ENCODE measurements at places on chromosomes 16 and 17.

DNA sequence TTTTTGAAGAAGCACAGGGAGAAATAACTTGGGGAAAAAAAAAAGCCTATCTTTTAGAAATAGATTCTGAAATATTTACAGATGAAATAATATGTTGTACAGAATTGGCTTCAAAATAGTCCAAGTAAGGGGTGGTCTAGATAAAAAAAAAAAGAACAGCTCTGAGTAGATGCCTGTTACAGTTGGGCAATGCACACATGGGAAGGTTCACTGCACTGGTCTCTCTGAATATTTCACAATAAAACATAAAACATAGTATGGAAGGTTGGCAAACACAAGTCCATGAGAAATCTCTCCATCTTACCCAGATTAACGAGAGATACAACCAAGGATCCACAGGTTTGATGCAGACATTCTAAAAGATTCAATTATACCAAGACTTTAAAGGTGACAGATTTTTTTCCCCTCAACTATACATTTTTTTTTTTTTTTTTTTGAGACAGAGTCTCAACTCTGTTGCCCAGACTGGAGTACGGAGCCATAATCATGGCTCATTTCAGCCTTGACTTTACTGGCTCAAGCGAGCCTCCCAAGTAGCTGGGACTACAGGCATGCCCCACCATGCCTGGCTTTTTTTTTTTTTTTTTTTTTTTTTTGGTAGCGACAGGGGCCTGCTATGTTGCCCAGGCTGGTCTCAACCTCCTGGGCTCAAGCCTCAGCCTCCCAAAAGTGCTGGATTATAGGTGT is 58.0 kb downstream of the KANSL1 start:
- DNase-seq, result no peak

- DNase-seq, result no peak
Measured at GRCh38 chr16:24747441-24747840, 18.0 kb downstream of the TNRC6A start.

- DNase-seq, result no peak
Measured at GRCh38 chr17:79670537-79671084, 59.8 kb upstream of the RBFOX3 start.

GRCh38 chr17:43395165-43395564 is 3.6 kb upstream of the ARL4D start:
- no peak for DNase-seq

DNA sequence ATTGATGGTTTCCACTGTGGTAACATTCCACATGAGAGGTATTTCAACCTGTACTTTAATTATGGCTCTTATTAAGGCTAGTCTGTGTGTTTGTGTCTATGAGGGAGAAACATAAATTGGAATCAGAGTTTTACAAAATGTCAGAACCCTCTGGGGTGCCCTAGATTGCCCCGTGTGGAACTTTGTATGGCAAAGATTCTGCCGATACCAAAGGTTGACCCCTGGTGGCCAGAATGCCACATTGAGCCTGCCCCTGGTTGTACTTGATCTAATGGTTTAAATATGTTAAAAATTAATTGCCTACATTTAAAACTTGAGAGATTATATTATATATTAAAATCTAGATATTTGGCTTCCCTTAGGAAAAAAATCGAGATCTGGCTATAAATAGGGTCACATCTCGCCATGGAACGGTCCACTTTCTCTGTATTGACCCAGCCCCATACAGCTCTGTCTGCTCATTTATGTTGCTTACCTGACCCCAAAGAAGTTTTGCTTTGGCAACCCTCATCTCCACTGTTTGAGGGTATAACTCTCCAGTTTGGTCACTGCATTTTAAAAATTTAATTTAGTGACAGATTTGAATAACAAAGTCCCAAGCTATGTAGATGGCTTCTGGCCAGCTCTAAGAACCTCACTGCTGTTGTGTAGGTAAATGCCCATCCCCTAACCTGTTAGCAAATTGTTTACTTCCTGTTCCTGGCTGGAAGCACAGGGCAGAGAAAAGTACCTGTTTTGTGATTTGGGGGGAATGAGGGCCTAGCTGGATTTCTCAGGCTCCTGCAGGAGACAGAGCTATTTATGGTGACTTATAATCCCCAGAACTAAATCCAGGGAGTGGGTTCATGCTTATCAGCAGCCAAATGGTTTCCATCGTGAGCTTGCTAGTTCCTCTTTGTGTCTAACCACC is 95.0 kb downstream of the PLCG2 start:
- DNase-seq, result no peak

DNA sequence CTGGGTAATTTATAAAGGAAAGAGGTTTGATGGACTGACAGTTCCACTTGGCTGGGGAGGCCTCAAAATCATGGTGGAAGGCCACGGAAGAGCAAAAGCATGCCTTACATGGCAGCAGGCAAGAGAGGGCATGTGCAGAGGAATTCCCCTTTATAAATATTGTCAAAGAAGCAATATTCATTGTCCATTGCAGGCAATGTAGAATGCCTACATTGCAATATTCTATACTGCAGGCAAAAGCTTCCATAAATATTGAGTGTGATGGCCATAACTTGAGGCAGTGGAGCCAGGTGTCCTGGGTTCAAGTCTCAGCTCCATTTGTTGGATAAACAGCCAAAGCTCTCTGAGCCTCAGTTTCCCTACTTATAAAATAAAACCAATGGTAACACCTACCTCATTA is 322.3 kb downstream of the SHISA9 start:
- no peak for DNase-seq

GRCh38 chr17:76496464-76496863 is 4.8 kb downstream of the RHBDF2 start:
- DNase-seq, result no peak

- DNase-seq, result no peak
Measured at GRCh38 chr17:80441133-80441578, 26.2 kb downstream of the ENDOV start.

DNA sequence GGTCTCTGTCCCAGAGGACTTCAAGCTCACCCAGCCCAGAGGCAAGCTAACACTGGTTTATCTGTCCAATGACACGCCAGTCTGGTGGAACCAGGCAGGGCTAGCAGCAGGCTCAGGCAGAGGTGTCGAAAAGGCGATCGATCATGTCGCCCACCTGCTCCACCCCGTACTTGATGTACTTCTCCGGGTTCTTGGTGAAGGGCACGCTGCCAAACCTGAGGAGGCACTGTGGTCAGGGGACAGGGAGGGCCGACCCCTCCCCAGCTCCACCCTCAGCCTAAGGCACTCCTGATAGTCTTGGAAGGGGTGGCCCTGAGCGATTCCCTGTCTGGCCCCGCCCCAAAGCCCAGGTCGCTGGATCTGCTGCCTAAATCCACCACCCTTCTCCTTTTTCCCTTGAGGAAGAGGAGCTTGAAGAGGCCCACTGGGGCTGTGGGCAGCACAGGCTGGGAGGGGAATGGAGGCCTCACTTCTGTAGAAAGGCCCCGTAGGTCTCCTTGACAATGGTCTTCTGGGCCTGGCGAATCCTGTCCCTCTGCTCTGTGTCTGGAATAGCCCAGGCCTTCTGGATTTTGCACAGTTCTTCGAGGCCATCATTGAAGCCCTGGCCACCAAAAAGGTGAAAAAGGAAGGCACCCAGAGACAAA is 4.7 kb downstream of the ZACN start:
- no peak for DNase-seq

DNA sequence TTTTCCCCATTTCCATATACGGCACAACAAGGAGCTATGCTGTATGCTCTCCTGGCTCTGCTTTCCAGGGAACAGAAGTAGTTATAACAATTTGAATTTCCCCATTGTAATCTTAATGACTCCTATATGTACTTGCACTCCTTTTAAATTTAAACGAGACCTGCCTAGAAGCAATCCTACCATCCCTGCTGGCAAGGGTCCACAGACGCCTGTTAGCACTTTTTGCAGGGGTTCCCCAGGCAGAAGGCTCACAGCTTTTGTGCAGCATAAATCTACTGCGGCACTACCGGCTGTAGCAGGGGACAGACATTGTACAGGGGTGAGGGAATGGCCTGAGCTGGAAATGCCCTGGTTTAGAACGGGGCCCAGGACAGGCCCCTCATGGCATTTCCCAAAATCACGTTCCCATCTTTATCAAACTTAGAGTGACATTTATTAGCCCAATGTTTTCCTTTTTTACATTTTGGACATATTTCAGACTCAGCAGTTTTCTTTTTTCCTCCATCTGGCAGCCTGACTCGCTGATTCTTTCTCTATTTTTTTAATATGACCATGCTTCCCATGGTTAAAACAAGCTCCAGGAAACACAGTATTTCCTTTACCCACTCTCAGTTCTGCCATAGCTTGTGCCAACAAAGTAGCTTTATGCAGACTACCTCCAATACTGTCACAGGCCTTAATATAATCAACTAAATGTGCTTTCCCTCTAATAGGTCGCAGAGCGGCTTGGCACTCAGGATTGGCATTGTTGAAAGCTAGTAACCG is 35.4 kb upstream of the USP22 start:
- no peak for DNase-seq

- no peak for DNase-seq
Measured at GRCh38 chr17:83026311-83026811, 53.0 kb upstream of the METRNL start.

GRCh38 chr17:68709461-68709860 is 108.3 kb upstream of the FAM20A start:
- DNase-seq, result no peak

DNA sequence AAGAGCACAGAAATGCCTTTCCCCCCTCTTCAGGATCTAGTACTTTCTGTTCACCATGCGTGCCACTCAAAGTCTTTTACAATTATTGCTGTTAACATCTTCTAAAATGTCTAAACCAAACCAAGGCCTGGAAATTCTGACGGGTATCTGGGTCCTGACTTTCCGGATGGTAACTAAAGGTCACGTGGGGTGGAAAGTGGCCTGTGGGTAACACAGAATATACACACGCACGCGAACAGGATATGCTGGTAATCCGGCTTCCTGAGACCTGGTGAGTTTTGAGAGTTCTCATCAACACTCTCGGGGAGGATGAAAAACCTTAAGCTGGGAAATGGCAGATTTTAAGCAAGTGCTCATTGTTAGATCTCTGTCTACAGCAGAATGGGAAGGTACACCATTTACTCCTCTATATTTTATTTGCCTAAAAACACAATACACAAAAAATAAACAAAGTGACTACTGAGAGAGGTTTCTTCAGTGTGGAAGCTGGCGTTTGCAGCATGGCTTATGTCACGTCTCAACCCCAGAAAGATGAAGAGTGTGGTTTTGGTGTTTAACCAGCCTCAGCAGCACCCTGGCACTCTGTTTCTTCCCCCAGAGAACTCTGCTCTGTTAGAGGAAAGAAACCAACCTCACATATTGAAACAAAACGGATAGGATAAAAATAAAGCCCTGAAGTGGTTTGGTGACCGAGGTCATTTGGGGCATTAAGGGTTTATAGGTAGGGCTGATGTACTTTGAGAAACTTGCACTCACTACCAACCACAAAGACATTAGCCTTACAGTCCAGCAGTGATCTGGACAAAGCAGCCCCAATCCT is 37.3 kb downstream of the SMG6 start:
- peak; percentile 70 for DNase-seq

DNA sequence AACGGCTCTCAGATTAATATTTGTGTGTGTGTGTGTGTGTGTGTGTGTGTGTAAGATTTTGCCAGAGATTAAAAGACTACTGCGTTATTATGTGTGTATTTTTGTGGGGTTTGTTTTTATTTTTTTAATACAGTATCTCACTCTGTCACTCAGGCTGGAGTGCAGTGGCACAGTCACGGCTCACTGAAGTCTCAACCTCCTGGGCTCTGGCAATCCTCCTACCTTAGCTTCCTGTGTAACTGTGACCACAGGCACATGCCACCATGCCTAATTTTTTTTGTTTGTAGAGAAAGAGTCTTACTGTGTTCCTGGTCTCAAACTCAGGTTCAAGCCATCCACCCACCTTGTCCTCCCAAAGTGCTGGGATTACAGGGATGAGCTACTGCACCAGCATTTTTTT is 87.2 kb downstream of the CYB561 start:
- no peak for DNase-seq

DNA sequence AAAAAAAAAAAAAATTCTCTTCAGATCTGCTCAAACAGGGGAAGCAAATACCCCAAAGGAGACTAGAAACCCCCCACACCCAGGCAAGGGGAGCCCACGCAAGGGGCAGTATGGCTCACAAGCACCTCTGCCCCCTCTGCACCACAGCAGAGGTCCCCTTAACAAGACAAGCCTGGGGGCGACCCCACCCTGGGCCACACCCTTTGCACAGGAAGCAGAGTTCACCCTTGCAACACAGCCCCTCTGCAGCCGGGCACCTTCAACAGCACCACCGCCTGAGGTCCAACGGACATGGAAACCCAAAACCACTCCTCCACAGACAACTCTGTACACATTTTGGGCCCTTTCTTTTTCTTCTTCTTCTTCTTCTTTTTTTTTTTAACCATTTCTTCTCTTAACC is 12.8 kb downstream of the AXIN1 start:
- no peak for DNase-seq

GRCh38 chr17:1941272-1942065 is 83.7 kb downstream of the RTN4RL1 start:
- DNase-seq, result no peak

DNA sequence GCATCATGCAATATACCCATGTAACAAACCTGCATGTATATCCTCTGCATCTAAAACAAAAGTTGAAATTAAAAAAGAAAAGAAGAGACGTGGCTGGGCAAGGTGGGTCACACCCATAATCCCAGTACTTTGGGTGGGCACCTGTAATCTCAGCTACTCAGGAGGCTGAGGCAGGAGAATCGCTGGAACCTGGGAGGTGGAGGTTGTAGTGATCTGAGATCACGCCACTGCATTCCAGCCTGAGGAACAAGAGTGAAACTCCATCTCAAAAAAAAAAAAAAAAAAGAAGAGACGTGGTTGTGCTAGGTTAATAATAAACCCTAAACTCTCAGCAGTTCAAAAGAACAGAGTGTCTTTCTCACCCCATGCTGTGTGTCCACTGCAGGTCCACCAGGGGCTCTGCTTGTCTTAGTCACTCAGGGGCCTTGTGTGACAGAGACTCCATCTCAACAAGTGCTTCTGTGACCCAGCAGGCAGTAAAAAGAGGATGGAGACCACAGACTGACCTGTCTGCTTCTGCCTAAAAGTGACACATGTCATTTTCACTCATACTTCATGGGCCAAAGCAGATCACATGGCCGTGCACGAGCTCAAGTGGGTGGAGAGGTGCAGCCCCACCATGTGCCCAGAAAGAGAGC is 22.3 kb upstream of the N4BP1 start:
- DNase-seq, result no peak

DNA sequence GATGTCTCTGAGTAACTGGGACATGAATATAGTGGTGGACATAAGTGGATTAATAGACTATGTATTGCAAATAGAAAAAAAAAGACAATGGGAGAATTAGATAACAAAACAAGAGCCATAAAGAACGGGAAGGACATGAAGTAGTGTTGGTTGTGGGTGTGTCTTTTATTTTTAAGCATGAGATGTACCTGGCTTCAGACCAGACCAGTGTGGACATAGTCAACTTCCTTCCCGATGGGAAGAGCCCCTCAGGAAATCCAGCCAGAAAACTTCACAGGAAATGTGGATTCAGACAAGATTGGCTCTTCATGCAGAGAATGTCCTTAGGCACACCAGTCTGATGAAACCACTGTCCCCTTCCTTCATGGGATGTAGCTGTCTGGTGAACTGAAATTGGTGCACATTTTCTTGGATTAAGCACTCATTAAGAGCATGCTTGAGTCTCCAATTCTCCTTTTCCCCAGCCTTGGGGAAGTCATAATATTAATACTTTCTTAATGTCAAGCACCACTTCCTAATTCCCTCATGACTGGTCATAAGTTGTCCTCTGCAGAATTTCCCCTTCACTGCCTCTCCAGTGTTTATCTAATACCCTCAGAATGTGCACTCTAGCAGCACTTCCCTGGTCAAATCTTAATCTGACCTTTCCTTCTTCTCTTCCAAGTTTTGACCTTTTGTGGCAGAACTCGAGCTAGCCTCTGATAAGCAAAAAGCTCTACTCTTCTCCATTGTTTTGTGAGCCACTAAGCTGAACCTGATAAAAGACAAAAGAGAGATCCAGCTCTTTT is 350.6 kb upstream of the MAF start:
- no peak for DNase-seq

GRCh38 chr16:2210386-2211365 is at the start of gene BRICD5:
Gene BRICD5, minus strand, starts transcription at chr16:2210863. Its CDS starts 30 bp downstream, at chr16:2210833.
- no peak for DNase-seq
